ENCODE measurements at places on chromosomes 3 and 15.

DNA sequence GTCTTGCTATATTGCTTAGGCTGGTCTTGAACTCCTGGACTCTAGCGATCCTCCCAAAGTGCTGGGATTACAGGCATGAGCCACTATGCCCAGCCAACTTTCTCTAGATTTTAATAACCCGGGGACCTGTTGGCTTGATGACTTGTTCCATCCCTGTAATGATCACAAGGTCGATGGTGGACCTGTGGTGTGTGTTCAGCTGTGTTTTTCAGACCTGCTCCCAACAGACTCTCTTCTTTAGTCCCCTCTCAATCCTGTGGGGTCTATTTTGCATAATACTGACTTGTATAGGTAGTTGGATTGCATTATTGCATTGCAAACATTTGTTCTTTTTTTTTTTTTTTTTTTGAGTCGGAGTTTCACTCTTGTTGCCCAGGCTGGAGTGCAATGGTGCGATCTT lies 1.9 kb downstream of the MAP2K1 start:
- DNase-seq: no peak

DNA sequence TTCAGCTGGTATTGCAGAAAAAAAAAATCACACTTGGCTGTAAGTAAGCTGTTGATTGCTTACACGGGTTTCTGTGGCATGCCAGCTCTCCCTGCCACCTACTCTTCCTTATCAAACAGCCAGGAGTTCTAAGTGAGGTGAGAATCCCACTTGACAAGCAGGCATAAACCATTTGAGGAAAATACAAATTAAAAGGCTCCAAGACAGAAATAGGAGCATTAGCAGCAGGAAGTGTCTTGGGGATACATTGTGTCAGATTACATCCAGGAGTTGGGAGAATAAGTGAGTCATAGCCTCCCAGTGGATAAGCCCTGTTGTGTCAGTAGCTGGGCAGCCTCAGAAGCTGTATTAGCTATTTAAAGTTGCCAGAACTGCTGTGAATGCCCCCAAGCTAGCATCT lies 256.0 kb downstream of the CNTN4 start:
- DNase-seq: no peak

DNA sequence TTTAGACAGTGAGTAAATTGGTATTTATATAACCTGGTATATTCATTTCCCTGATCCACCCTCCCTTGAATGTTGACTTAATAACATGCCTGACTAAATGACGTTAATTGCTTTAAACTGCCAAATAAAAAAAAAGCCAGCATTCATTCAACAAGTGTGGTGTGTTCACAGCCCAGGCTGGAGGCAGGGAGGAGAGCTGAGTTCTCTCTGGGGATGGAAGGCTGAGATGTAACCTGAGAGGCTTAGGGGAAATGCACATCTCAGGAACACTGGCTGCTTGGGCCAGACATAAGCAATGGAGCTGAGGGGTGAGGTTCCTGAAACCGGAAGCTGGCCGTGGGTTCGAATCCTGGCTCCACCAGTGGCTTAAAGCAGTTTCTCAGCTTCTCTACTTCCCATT lies 17.3 kb downstream of the CACNA2D3 start:
- DNase-seq: no peak

DNA sequence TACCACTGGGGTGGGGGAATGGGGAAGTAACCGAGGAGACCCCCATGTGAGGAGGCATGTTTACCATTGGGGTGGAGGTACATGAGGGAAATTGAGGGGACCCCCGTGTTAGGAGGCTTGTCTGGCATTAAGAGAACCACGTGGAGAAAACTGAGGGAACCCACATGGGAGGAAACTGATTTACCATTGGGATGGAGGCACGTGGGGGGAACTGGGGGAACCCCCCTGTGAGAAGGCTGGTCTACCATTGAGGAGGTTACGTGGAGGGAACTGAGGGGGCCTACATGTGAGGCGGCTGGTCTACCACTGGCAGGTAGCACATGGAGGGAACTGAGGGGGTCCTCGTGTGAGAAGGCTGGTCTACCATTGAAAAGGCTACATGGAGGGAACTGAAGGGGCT lies 159.4 kb downstream of the FBLN2 start:
- DNase-seq: no peak

GRCh38 chr3:100532411-100532810 lies 40.0 kb downstream of the TMEM45A start:
- no peak for DNase-seq

GRCh38 chr15:88835119-88835518 lies 31.9 kb downstream of the ACAN start:
- DNase-seq: no peak

DNA sequence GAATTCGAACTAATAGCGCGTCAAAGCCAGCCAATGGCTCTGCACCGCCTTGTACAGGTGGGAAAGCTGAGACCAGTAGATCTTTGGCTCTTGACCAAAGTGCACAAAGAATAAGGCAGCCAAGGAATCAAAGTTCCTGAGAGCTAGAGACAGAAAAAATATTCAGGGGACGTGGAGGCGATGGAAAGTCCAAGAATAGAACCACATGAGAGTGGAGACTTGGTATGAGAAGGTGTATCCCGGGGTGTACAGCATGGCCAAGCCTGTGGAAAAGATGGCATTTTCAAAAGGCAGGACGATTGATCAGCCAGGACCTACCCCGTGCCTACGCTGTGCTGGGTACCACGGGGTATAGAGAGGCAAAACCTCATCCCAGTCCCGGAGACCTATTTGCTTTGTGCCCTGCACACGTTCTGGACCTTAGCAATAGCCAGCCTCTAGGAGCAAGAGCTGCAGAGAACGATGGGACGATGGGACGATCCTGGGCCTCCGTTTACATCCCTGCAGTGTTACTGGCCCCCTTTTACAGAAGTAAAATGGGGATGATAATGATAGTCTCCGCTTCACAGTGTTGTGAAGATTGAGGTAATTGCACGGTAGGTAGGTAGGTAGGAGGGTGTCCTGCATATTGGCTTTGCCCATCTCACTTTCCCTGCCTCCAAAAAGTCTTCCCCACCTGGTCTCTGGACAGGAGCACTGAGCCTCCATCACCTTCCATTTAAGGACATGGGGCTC lies 583 bp upstream of the RBSN start:
- no peak for DNase-seq

DNA sequence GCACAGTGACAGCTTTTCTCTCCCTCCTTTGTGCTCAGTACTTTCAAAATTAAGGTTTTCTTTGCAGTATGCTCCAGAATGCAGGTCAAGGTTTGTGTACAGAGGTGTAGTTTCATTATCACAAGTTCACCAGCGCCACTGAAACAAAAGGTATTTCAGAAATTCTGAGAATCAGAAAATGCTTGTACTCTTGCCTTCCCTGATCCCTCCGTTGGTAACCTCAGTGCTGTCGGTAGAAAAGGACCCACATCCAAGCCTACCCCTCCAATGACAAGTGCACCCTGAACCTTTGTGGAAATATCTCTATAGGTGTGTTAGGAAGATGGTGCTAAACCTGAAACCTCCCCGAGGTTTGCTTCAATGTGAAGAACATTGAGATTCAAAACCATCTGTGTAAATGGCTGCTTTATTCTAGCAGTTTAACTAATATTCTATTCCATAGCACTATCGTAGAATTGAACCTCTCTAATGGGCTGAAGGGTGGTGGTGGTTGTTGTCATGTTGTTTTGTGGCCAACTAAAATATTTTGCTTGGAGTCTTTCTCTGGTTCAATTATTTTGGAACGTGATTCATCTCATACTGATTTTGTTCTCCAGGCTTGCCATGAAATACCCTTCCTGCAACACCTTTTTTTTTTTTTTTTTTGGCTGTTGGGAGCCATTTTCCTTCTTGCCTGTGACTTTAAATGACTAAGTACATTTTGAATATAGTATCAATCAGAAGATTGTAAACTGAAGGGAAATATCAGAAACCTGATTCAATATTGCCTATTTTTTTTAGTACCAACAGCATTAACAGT lies 20.7 kb downstream of the ZBTB38 start:
- no peak for DNase-seq

DNA sequence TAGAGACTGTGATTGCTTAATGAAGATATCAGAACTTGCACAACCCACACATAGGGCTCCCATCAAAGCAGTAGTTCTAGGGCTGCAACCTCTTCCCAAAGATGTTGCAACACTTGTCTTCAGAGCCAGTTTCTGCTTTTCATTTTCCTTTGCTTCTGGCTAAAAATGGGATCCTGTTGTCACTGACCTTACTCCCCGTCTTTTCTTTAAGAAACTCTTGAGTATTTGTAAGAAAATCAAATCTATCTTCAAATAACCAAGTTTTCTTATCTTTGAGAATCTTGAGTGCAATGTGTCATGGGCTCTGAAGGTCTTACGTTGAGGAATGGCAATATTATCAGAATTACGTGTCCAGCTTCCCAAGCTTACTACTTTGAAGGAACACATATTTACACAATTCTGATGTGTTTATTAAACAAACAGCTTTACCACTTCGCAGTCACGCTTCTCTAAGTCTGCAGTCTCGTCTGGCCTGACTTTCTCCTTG lies 24.1 kb downstream of the CACNA1D start:
- no peak for DNase-seq
